ENCODE measurements at places on chromosomes 7 and 10.

DNA sequence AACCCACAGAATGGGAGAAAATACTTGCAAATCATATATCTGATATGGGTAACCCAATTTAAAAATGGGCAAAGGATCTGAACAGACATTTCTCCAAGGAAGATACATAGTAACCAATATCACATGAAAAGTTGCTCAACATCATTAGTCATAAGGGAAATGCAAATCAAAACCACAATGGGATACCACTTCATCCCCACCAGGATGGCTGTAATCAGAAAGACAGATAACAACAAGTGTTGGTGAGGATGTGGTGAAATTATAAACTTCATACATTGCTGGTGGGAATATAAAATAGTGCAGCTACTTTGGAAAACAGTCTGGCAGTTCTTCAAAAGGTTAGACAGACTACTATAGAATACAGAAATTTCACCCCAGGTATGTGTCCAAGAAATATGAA is 19.3 kb downstream of the AOC1 start:
- DNase-seq = no peak

DNA sequence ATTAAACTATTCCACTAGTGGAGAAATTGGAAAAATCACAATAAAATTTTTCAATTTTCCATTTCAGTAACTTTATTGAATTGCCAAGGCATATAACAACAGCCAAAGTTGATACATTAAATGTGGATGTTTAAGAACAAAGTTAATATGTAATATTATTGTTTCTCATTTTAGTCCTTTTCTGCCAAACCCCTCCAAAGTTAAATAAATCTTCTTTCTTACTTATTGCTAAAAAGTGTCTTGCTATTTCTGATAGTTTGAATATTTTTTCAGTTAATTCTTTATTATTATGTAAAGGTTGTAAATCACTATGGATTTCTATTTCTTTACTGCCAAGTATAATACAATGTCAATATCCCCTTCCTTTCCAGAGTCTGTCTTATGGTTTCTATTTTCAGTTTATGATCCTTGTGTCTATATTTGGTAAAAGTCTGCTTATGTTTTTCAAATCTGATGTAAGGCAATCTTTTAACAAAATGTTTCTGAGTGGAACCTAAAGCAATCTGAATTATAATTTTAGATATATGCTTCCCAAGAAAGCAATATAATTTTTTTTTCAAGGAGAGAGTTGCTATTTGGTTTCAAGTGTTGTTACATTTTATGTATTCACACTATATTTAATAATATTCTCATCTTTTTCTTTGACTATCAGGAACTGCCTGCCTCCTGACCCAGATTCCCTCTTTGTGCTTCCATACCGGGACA is 80.3 kb upstream of the RHOBTB1 start:
- DNase-seq = no peak

GRCh38 chr7:100880645-100881044 is 5.7 kb downstream of the SRRT start:
- DNase-seq = no peak

GRCh38 chr10:114629083-114629823 is 28.8 kb downstream of the ABLIM1 start:
- DNase-seq = no peak

GRCh38 chr7:111138193-111138569 is 47.3 kb downstream of the LRRN3 start:
- no peak for DNase-seq

- DNase-seq = no peak
Measured at GRCh38 chr7:108018668-108019067, 15.7 kb upstream of the LAMB1 start.

DNA sequence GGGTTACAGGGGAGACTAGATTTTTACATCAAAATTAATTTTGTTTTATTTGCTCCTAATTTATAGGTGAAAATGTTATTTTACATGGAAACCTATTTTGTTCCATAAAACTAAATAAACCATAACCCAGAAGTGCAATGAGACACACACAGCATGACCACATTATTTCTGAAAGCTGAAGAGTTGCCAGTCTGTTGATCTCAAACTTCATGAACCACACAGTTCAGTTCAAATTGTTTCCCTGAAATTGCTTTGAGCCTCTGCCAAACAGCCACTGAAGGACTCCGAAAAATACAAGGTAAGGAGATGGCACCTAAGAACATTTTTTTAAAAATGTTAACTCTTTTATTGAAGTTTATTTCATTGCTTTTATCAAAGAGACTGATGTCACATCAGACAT is 25.0 kb upstream of the ITGB8 start:
- no peak for DNase-seq

DNA sequence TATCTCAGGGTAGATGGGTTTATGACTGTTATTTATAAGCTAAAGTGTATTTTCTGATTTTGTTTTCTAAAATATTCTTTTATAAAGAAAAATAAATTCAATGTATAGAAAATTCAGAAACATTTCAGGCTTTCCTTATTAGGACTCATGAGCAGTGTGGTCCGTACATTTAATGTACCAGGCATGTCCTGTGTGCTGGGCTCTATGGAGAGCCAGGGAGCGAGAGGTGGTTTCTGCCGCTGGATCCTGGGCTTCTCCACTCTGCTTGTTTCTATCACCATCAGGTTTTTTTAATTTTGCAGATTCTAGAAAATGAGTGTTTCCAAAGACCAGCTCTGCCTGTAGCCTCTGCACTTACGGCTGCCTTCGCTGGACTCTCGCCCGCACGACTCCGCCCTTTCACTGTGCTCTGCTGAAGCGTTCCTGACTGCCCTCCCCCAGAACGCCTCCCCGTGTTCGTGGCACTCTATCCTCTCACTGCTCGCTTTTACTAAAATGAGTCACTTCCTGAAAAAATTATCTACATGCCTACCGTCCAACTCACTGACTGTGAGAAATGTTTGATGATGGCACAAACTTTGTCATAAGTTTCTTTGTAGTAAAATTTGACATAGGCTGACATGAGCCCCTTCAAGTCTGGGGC is 188.5 kb downstream of the ZMYND11 start:
- peak; percentile 45 for DNase-seq

DNA sequence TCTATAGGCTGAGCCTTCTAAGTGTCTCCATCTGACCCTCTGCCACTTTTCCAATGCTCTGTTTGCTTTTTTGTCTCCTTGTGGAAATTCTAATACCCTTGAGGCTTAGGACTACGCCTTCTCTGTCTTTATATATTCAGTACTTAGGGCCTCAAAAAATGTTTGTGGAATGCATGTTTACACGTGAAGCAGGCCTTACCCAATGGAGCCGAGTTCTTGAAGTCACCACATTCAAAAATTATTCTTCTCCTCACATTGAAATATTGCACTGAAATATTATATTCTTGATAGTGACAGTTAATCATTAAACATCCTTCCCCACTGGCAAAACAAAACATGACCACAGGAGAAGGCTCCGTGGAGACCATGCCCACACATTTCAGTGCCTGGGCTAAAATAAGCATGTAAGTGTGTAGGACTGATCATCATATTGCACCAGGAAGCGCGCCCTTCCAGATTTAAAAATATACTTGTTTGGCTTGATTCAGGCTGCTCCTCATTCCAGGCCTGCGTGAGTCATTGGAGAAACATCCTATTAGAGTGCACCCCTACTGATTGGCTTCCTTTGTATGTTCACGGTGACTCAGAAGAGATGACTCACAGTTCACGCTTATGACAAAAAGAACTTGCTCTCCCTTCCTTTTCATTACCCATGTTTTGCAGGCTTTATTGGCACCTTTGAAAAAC is 307.4 kb upstream of the AOAH start:
- DNase-seq = peak; percentile 97

DNA sequence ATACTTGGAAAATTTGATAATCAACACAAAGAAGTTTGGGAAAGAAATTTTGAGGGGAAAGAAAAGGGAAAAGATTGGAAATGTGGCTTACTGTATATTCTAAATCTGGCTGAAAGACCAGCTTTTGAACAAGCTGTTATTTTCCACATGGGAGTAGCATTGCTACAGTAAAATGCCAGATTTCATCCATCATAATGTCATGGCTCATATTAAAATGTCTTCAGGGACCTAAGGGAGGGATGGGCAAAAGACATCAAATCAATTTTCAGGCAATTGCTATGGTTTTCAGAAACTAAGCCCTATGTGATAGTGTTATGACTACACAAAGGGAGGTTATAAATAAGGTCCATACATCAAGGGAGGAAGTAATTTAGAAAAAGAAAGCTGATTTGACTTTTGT is 1116.9 kb upstream of the CELF2 start:
- DNase-seq = no peak

GRCh38 chr7:28955718-28956607 is 2.2 kb downstream of the TRIL start:
- DNase-seq = peak; percentile 72

Measured in HepG2 (cell line).